ENCODE measurements at places on chromosomes 5 and 9. TPM values are rescaled to one million over a fixed set of nuclear protein-coding genes. Genes with fewer than 3 reads are reported as not detected.

Gene CSF1R
- total RNA-seq, result 2.8 TPM

DNA sequence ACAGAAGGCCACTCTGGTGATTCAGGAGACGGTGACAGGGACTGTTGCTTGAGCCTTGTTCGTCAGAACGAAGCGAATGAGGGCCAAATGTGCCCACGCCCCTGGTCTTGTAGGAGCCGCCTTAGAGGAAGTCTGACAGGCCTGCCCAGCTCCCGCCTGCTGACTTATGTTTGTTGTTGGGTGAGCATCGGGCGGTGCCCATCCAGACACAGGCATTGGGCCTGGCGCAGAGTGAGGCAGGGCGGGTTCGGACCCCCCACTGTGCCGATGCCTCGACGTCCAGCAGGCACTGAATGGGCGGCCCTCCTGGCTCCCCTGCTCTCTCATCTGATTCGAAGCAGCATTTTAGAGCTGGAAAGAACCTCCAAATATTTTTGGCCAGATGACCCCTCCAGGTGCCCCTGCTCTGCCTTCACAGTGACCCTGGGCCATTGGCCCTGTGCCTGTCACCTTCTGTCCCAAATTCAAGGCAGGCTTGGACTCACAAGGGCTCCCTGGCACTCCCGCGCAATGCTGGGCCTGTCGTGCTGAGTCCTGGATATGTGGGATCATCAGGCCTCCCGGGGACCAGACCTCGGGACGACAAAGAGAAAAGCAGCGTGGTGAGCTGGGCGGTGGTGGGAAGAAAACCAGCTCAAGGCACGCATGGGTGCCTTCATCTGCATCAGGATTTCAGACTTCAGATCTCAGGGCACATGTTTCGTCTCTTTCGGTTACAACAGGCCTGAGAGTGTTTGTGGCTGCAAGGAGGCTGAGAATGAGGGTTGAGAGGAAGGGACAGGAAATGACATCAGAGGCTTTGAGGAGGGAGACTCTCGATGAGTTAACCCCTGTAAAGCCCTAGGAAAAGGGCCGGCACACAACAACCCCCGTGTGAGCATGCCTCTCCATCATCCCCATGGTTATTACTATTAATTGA lies 37.1 kb upstream of the OLFM1 start:
- no peak for ATAC-seq

- peak; percentile 17 for ATAC-seq
Observed at GRCh38 chr5:123515904-123516303, 3.9 kb downstream of the CSNK1G3 start.

- peak; percentile 32 for ATAC-seq
Observed at GRCh38 chr5:169583101-169583423, 511 bp upstream of the SPDL1 start.

Gene PCDHGB4
- total RNA-seq, result 0.08 TPM

Gene HSD17B3
- not detected for total RNA-seq
